ENCODE measurements at places on chromosomes 2 and 18.

GRCh38 chr2:173571887-173572680, 217.4 kb downstream of the CDCA7 start:
- no peak for DNase-seq

GRCh38 chr18:32893915-32894314, 121.1 kb upstream of the KLHL14 start:
- no peak for DNase-seq

DNA sequence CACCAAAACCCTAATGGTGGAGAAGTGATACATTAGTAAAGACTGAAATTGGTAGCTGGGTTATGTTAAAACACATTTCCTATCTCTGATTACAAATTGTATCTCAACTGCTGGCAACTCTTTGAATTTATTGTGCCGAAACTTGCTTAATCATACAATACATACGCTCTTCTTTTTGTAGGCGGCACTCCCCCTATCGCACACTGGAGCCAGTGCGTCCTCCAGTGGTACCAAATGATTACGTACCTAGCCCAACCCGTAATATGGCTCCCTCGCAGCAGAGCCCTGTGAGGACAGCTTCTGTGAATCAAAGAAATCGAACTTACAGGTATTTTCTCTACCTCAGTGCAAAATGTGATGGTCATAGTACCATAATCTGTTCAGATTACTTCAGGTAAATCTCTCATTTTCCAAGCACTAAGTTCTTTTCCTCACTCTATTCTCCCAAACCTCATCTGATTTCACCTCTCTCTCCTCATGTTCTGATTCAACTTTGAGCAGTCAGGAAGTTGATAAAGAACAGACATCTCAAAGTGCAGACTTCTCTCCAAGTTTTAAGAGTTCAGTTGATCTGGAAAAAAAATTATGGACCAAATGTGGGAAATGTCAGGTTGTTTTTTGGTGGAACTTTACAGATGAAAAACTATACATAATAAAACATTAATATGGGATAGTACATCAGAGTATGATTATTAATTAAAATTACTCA, 66.5 kb downstream of the ABI2 start:
- DNase-seq: no peak

- DNase-seq: no peak
These were observed 779.5 kb downstream of the SOCS6 start for GRCh38 chr18:71068338-71068737.

DNA sequence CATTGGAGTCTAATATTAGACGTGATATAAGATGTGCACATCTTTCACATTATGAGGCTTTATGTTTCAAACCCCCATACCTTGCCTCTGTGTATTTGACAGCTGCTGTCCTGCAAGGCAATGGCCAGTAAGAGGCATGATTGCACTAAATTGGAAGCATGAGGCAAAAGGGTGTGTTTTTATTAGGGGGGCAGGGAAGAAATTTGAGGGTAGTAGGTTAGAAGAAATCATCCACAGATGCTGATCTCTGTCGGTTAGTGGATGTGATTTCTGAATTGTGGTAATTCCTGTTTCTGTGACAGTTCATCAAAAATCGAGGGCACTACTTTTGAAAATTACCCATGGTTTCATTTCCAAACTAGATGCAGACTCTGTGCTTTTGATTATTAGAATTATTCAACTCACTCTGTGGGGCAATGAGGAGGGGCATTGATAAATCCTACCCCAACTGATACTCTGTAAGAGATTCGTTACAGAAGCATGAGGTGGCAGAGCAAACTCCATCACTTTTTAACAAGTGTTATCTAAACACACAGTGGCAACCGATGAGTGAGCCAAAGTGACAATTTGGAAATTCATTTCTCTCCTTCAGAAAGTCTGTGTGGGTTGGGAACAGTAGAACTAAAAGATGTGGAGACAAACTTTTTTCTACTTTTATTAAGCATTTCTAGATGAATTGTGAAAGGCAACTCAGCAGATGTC, 453.0 kb downstream of the ARHGAP15 start:
- DNase-seq: no peak

DNA sequence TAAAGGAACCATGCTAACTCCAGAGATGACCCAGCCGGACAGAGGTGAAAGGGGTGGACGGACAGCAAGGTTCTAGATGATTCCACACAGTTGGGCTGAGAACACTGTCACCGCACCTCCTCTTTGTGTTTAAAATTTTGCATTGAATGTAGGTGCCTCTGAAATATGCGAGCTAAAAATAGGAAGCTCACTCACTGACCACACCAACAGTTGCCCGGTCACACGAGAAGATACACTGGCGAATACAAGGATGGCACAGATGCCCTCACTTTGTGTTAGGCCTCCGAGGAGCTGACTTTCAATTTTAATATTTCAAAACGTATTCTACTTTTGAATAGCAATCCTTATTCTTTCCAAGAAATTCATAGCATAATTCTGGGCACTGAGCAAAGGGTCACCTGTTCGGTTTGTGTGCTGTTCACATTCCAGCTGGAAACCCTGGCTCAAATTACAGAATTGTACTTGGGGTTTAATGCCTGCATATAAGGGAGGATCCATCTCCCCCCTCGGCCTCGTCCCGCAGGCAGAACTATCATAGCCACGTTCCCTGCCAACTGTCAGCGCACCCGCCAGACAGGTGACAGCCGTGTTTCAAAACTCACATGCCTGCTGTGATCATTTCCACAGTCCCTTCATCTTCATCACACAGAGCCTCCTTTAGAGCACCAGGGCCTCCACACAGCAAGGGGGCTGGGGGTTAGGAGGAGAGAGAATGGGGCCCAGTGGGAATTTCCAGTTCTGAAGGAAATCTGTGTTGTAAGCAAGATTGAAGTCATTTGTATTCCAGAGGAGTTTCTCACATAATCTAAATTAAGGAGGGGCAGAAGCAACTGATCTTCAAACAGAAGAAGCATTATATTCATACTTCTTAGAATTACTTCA, 48.2 kb downstream of the ADI1 start:
- no peak for DNase-seq
